Esophagus squamous epithelium (tissue), 5 donors: ENCODE measurements at places on chromosomes 5 and 9.

DNA sequence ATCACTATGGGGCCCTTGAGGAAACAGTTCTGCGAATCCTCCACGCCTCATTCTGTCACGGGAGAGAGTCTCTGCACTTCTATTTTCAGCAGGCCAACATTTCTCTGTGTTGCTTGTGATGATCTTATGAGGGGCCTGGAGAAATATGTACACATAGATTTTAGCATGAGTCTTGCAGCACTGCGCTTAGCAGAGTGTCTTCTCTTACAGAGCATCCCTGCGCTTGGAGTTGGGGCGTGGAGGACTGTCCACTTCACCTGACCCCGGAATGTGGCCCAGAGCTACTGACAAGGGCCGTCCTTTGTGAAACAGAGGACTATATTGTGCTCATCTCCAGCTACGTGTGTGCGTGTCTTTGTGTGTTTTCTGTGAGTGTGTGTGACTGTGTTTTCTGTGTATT lies 428.2 kb upstream of the IRX4 start:
- no peak for DNase-seq
- no peaks in the 10 kb centered on the region for H3K27me3 ChIP-seq
- H3K4me1 ChIP-seq = no peaks in the 10 kb centered on the region
- no peaks in the 10 kb centered on the region for H3K36me3 ChIP-seq

- DNase-seq = no peak
- H3K4me3 ChIP-seq = no peak overlapping the region
- H3K36me3 ChIP-seq = no peaks in the 10 kb centered on the region
- no peak overlapping the region for H3K27ac ChIP-seq
Observed at GRCh38 chr5:152884006-152884405, 478.9 kb upstream of the NMUR2 start.

DNA sequence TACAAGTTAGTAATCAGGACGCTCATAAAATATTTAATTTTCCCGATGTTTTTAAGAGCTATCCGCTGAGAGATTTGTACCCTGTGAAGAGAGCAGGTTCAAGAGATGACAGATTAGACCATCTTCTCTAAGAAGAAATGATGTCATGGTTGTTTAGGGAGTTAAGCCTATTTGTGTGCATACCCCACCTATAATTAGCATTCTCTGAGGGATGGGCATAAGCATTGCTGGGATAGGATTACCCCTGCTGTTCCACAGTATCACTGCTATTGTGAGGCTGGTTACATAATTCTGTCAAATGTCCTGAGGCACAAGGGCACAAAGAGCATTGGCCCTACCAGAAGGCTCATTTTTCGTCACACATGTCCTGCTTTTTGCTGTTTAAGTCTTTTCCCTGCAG lies 687.0 kb downstream of the CETN3 start:
- H3K36me3 ChIP-seq = no peaks in the 10 kb centered on the region
- DNase-seq = no peak
- no peaks in the 10 kb centered on the region for H3K4me1 ChIP-seq
- H3K4me3 ChIP-seq = no peak overlapping the region

DNA sequence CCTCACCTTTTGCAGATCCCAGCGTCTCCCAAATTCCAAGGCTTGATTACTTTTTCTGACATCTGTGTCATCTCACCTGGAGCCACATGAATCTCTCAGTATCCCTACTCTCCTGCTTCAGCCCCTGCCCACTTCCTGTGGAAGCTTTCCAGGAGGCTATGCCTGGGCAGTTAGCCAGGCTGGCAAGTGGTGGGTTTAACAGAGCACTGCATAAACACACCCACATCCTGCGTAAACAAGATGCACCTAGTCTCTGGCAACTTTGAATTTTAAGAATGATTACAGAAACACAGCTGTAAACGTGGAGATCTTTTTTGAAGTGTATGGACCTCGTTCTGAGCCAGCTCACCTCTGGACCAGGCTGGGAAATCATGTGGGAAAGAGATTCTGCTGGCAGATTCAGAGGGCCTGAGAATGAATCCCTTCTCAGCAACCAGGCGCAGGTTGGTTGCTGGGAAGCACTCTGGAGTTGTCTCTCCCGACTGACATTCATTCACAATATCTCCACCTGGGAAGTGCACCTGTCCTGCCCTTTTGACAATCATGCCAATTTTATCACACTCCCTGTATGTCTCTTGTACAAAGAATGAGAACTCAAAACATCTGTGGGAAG lies 55.7 kb upstream of the FANCC start:
- peaks cover 4% of the 10 kb centered on the region for H3K4me1 ChIP-seq
- H3K27me3 ChIP-seq = peaks cover 4% of the 10 kb centered on the region
- no peak overlapping the region for H3K27ac ChIP-seq
- H3K36me3 ChIP-seq = no peaks in the 10 kb centered on the region

GRCh38 chr9:71721855-71722254 lies 46.5 kb downstream of the CEMIP2 start:
- H3K4me1 ChIP-seq = peaks cover 4% of the 10 kb centered on the region
- H3K27ac ChIP-seq = no peak overlapping the region

GRCh38 chr9:1732670-1733069 lies 282.5 kb upstream of the SMARCA2 start:
- no peaks in the 10 kb centered on the region for H3K4me1 ChIP-seq
- no peaks in the 10 kb centered on the region for H3K27me3 ChIP-seq
- H3K36me3 ChIP-seq = no peaks in the 10 kb centered on the region
- no peak for DNase-seq

DNA sequence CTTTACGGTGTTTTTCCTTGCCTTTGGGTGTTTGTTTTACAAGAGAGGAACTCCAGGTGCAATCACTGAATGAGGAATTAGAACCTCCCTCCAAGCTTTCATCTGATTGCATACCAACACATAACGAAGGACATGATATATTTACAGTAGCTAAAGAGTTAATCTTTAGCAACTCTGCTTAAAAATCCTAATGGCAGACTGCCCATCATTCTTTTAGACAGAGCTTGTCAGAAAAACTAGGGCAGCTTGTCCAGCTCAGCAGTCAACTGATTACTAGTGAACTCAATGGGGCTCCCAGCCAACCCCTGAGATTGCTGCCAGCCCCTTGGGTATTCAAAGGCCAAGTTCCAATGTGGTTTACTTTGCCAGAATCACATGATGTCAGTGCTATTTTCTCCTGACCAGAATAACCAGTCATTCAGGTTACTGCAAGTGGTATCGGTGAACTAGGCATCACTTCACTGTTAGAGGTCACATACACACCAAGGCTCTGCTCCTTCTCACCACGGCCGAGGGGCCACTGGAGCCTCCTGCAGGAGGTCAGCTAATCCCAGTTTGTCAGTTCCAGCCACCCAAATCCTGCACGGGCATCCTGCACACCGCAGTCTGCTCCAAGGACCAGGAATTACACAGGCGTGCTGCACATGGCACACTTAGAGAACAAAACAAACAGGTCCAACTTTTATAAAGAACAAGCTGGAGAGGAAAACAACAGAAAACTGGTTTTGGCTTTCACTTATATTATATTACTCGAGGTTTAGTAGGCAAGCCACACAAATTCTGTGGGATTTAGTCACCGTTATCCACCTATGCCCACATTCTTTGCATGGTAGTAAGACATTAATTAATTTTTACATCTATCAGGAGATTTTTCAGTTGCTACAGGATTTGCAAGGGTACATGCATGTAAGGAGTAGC lies 62.5 kb downstream of the NFIB start:
- H3K4me3 ChIP-seq = peak overlapping the region; percentile 50
- H3K27ac ChIP-seq = peak overlapping the region; percentile 53
- H3K4me1 ChIP-seq = peaks cover 52% of the 10 kb centered on the region
- H3K27me3 ChIP-seq = no peaks in the 10 kb centered on the region
- DNase-seq = no peak

- no peaks in the 10 kb centered on the region for H3K27me3 ChIP-seq
- no peak overlapping the region for H3K27ac ChIP-seq
- DNase-seq = no peak
- H3K4me3 ChIP-seq = no peak overlapping the region
- peaks cover 17% of the 10 kb centered on the region for H3K4me1 ChIP-seq
- H3K36me3 ChIP-seq = no peaks in the 10 kb centered on the region
Observed at GRCh38 chr5:96091874-96092273, 130.2 kb upstream of the ELL2 start.

DNA sequence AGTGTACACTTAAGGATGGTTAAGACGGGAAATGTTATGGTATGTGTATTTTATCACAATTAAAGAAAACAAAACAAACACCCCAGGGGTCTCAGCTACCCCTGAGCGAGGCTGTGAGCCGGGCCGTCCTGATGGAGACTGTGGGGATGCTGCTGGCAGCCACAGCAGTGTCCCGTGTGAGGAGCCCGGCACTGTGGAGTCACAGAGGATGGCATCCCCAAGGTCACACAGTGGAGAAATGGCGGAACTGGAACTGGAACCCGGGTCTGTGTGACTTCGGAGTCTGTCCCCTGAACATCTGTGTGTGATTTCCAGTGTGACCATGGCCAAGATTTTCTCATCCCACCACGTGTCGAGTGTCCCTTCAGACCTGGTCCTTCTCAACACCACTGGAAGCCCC lies 80.7 kb upstream of the PHYKPL start:
- DNase-seq = no peak
- no peak overlapping the region for H3K27ac ChIP-seq
- peaks cover 13% of the 10 kb centered on the region for H3K4me1 ChIP-seq
- no peak overlapping the region for H3K4me3 ChIP-seq

DNA sequence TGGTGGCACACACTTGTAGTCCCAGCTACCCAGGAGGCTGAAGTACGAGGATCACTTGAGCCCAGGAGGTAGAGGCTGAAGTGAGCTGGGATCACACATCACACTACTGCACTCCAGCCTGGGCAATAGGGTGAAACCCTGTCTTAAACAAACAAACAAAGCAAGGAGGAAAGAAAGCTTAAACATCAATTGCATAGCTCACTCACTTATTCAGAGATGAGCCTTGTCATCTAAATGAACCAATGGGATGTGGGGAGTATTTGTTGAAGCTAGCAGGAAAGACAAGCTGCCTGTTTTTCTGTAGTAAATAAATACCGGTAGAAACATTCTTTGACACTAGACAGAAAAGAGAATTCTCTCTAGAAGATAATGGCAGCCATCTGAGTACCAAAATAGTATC lies 161.0 kb upstream of the SLC12A2 start:
- H3K4me3 ChIP-seq = no peak overlapping the region
- no peaks in the 10 kb centered on the region for H3K27me3 ChIP-seq
- H3K36me3 ChIP-seq = no peaks in the 10 kb centered on the region
- no peak for DNase-seq

- H3K4me3 ChIP-seq = no peak overlapping the region
- H3K27me3 ChIP-seq = no peaks in the 10 kb centered on the region
- peaks cover 17% of the 10 kb centered on the region for H3K4me1 ChIP-seq
- no peak overlapping the region for H3K27ac ChIP-seq
- no peak for DNase-seq
Observed at GRCh38 chr5:35202319-35203111, 27.8 kb downstream of the PRLR start.

GRCh38 chr5:146848133-146848532 lies 30.4 kb downstream of the PPP2R2B start:
- H3K27ac ChIP-seq = no peak overlapping the region
- H3K36me3 ChIP-seq = no peaks in the 10 kb centered on the region
- no peaks in the 10 kb centered on the region for H3K4me1 ChIP-seq

DNA sequence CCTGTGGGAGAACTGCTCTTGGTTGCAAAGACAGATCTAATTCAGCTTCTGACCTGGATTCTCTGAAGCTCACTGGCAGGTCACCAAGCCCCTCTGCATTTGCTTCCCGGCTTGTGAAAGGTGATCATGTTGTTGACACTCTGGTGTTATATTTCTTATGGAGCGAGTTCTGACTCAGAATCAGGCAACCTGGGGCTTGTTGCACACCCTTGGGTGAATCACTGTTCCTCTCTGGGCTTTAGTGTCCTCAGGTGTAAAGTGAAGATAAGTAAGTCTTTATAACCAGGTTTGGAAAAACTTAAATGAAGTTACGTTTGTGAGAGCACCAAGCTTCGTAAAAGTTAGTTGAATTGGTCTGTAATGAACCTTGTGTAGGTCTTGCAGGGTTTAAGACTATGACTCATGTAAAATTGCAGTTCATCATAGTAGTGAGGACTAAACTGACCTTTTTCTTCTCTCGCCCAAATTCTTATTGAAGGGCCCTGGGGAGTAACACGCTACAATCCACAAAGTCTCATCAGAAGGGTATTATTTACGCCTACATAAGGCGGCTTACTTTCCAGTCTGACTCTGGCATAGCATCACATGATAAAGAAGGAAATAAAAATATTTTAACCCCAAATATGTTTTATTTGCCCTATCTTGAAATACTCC lies 218.6 kb downstream of the TMEM38B start:
- H3K27me3 ChIP-seq = no peaks in the 10 kb centered on the region
- H3K4me1 ChIP-seq = no peaks in the 10 kb centered on the region
- H3K27ac ChIP-seq = no peak overlapping the region
- H3K4me3 ChIP-seq = no peak overlapping the region
- no peak for DNase-seq

DNA sequence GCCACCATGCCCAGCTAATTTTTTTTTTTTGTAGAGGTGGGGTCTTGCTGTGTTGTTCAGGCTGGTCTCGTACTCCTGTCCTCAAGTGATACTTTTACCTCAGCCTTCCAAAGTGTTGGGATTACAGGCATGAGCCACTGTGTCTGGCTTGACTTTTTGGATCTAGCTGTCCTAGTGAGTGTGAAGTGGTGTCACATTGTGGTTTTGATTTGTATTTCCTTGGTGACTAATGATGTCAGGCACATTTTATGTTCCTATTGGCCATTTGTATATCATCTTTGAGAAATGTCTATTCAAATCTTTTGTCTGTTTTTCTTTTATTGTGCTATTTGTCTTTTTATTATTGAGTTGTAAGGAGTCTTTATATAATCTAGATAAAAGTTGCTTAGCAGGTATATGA lies 53.5 kb upstream of the MCCC2 start:
- no peaks in the 10 kb centered on the region for H3K4me1 ChIP-seq
- H3K36me3 ChIP-seq = peaks cover 5% of the 10 kb centered on the region
- H3K27me3 ChIP-seq = no peaks in the 10 kb centered on the region
- no peak overlapping the region for H3K27ac ChIP-seq
- no peak for DNase-seq

- no peaks in the 10 kb centered on the region for H3K27me3 ChIP-seq
- no peak for DNase-seq
- H3K4me3 ChIP-seq = no peak overlapping the region
- no peak overlapping the region for H3K27ac ChIP-seq
Observed at GRCh38 chr5:93107805-93108520, 473.1 kb downstream of the NR2F1-AS1 start.

DNA sequence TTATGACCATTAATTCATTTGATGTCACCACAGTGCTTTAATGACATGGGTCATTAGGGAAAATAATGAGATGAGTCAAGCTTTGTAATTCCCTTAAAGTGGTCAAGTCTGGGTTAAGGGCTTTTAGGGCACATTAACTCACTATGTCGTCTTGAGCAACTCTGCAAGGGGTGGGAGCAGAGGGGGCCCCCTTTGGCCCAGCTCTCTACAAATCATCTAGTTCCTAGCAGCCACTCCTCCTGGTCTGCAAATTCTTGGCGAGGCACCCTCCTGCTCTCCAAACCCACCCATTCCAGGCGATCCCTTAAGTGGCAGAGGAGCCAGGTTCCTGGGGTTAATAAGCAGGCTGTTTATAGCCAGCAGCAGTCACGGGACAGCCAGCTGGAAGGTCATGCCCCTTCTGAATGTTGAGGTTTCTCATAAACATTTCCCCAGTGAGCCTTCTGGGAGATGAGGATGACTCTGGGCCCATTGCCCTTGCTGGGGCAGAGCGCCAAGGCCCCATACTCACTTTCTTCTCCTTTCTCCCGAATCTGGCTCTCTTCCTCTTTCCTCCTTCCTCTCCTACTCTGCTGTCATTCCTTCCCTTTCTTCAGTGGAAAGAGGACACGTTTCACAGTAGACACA lies 14.3 kb upstream of the GPX3 start:
- no peaks in the 10 kb centered on the region for H3K36me3 ChIP-seq
- peak overlapping the region; percentile 31 for H3K4me3 ChIP-seq
- no peaks in the 10 kb centered on the region for H3K27me3 ChIP-seq
- H3K27ac ChIP-seq = peak overlapping the region; percentile 87

GRCh38 chr5:176155922-176156359 lies 82.3 kb upstream of the SIMC1 start:
- no peaks in the 10 kb centered on the region for H3K4me1 ChIP-seq
- H3K36me3 ChIP-seq = no peaks in the 10 kb centered on the region
- no peak for DNase-seq
- H3K27me3 ChIP-seq = no peaks in the 10 kb centered on the region
- no peak overlapping the region for H3K4me3 ChIP-seq
